ENCODE measurements at places on chromosomes 6 and 20.

- no peak for DNase-seq
Observed at GRCh38 chr20:45983279-45983743, 11.3 kb upstream of the ZNF335 start.

- no peak for DNase-seq
Observed at GRCh38 chr20:25571240-25571639, 14.1 kb downstream of the NINL start.

GRCh38 chr20:25487306-25487705, 79.8 kb downstream of the GINS1 start:
- no peak for DNase-seq

GRCh38 chr6:4394786-4395185, 259.4 kb upstream of the ECI2 start:
- no peak for DNase-seq

DNA sequence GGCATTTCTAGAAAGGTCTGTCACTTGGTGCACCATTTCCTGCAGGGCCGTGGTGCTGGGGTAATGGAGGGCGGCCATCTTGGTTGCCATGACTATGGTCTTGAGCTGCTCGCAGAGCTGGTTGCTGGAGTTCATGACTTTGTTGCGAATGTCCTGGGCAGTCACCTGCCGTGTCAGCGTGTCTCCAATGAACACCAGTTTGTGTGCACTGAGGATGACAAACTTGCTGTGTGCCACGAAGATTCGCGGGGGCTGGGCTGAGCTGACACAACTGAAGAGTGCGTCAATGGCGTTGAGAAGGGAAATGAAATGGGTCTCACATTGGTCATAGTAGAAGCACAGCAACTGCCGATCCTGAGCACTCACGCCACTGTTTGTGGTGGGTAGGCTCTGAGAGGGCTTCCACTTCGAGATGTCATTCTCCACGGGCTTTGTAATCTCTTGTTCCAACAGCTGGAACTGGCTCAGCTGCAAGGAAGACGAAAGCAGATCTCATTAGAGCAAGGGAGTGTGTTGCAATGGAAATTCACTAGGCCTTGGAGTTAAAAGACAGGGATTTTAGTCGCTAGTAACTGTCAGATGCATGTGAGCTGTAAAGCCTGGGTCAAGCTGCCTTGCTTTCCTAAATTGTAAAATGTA, 47.1 kb downstream of the NEDD9 start:
- DNase-seq: no peak

GRCh38 chr6:40735521-40735920, 148.4 kb upstream of the LRFN2 start:
- no peak for DNase-seq

- no peak for DNase-seq
Observed at GRCh38 chr6:56370561-56371211, 123.3 kb upstream of the COL21A1 start.

DNA sequence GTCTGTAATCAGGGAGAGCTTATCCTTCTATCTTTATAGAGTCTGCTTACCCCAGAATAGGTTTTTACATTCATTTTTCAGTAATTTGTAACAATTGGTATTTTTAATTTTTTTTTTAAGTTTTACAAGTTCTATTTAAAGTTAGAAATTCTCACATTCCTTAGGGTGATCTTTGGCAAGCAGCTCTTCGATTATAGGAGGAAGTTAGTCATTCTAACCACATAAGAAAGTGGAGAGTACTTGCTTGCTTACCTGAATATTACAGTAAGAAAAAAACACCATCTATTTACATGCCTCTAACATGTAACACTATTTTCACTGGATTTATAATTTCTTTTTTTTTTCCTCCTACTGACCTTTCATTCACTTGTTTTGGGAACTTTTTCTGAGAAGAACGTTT, 6.7 kb downstream of the TSHZ2 start:
- DNase-seq: no peak

DNA sequence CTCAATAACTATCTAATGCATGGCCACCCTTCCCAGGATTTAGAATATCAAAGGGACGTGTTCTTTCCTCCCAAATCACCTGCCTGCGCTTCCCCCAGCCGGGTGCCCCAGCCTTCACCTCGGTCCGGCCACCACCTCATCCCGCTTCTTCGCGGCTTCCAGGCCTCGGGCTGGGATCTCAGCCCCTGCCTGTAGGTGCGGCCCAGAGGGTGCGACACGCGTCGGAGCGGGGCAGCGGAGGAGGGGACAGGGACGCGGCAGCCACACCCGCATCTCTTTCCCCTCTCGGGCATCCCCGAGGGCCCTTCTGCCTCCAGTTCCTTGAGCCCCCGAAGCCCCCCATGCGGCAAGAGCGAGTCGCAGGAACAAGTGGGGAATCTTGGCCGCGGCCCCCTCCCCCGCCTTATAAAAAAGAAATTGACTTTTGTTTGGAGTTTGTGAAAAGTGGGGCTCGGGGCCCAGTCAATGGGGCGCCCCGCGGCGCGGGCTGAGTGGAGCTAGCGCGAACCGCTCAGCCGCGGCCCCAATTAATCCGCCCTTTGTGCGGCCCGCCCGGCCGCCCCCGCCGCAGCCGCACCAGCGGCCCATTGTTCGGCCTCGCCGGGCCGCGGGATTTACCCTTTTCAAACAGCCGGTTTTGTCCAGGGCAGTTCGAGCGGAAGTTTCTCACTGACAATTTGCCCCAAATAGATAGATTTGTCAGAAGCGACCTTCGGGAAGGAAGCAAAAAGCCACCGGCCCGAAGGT, 8.4 kb upstream of the NR2E1 start:
- DNase-seq: no peak
